NCI-H748 treated with DMSO at 0.1 percent for 48 hours (cell line): ENCODE measurements at places on chromosomes 16 and 17.
A peak's percentile ranks its signal among the peaks of the same experiment; 100 is the strongest.

- no peak for DNase-seq
These were observed 45.3 kb upstream of the MSI2 start for GRCh38 chr17:57210972-57211411.

GRCh38 chr17:11601661-11602060, 3.4 kb downstream of the DNAH9 start:
- DNase-seq, result no peak

DNA sequence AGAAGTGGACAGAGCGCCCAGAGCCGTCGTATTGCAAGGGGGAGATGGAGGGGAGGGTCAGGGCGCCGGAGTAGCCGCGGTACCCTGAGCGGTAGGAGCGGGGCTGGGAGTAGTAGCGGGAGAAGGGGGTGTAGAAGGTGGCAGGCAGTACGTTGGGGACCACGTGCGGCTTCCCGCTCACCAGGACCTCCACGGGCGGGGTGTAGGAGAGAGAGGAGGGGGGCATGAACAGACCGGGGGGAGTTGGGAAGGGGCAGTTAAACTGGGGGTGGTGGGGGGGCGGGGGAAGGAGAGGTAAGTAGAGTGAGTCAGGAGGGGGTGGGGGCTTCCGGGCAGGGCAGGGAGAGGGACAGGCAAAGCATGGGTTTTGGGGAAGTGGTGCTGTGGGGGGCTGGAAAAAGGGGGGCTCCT, 16.8 kb downstream of the ST6GALNAC2 start:
- no peak for DNase-seq

DNA sequence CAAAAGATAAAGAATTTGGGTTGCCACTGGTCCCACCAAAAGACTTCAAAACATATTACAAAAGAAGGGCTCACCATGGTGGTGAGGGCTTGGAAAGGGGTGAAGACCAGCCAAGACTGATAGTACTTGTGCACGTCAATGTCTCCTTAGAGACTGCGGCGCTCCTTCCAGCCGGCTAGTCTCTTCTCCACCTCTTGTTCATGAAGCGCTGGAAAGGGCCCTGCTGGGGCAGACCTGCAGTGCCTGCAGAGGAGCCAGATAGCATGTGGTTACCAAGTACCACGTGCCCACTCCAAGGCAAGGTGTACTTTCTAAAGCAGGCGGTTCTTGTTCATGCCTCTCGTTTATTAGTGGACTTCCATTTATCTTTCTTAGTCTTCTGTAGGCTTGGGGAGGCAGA, 92.7 kb upstream of the FAM20A start:
- DNase-seq, result no peak

DNA sequence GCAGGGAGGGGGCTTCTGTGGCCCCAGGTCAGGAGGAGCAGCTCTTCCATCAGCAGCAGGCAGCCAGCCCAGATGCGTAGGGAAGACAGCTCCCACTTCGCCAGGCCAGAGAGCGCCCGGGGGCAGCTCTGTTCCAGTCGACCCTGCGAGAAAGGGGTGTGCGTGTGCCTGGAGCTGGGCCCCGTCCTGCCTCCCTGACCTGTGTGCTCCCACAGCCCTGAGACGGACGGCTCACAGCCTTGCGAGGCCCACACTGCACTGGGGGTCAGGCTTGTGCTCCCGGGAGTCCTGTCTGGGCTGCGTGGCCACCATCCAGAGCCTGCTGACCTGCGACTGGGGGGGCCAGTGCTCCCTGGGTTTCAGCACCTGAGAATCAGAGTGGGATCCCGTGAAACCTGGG, 469 bp upstream of the MSLN start:
- DNase-seq, result no peak

DNA sequence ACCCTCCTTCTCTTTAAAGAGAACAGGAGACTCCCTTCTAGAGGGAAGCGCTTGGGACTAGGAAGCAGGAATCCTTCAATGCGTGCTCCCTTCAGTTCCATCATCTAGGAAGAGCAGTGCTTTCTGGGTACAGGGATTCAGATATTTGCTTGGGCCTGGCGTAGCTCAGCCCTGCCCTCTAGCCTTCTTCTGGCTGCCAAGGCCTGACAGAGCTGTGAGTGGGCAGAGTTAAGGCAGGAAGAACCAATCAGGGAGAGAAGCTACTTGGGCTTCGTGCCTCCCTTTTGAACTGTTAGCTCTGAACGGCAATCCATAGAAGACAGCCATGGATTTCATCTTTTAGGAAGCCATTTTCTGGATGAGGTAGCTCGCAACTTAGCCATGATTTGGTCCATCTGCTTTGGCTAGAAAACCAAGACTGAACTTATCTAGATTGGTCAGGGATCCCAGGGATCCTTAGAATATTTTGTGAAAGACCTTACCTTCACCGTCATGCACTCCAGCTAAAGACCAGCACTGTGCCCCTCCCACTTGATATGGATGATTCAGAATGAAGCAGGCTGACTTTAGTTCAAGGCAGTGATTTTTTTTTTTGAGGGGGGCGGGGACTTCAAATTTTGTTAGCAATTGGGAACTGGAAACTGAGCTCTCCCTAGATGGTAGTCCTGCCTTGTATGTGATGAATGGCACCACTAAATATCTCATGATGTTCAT, 2.5 kb upstream of the CORO6 start:
- no peak for DNase-seq

DNA sequence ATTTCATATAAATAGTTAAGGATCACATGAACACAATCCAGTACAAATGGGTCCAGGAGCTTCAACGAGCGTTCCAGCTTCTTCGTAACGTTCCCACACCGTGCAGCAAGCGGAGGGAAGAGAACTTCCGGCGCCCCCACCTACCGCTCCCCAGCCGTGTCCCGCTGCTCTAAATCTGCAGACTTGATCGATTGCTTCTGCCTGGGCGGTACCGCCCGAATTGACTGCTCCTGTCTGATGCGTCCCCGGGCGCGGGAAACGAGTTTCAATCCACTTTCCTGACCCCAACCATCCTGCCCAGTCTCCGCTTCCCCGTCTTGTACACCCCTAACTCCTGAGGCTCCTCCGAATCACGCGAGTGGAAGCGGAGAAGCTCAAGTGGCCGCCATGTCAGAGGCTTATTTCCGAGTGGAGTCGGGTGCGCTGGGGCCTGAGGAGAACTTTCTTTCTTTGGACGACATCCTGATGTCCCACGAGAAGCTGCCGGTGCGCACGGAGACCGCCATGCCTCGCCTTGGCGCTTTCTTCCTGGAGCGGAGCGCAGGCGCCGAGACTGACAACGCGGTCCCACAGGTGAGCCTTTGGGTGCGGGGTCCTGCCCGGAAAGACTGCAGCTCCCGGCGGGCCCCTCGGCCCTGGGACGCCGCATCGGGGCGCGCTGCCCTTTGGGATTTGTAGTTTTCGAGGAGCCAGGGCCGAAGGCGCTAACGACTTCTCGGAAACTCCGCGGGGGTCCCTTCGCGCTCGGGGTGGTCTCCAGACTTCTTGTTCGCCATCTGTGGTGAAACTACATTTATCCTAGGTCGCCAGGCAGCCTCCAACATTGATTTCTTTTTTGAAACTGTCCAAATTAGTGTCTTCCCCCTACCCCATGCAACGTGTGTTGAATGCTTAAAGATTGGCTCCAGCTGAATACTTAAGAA, at the start of gene GINS3:
TSS of gene GINS3 (plus strand) at position 257 of the 923 bp plus-strand sequence. CDS start at position 388, 131 bp downstream.
- peak; percentile 49 for DNase-seq

DNA sequence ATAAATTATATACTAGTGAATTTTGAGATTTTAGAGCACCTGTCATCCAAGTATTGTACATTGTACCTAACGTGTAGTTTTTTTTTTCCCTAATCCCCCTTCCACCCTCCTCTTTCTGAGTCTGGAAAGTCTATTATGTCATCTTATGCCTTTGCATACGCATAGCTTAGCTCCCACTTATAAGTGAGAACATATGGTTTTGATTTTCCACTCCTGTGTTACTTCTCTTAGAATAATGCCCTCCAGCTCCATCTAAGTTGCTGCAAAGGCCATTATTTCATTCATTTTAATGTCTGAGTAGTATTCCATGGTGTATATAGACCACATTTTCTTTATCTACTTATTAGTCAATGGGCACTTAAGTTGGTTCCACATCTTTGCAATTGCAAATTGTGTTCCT, 177.0 kb upstream of the C16orf82 start:
- no peak for DNase-seq

DNA sequence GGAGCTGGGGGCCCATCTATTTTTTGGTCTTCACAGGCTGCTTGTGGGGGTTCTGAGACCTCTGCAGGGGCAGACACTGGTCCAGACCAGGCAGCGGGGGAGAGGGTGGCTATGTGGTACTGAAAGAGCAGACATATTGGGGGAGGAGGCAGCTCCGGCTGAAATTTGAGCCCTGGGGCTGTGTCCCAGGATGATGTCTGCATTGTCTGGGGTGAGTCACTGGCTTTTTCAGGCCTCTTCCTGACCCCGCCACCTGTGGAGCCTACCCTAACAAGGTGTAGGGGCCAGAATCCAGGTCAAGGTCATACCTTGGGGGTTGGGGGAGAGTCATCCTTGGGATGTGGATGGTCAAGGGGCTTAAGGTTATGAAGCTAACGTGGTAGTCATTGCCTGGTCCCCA, 2.4 kb downstream of the CORO6 start:
- no peak for DNase-seq

GRCh38 chr17:61416211-61416539, 16.5 kb downstream of the TBX2 start:
- no peak for DNase-seq

GRCh38 chr16:60337671-60338070, 1603.6 kb upstream of the GOT2 start:
- no peak for DNase-seq

DNA sequence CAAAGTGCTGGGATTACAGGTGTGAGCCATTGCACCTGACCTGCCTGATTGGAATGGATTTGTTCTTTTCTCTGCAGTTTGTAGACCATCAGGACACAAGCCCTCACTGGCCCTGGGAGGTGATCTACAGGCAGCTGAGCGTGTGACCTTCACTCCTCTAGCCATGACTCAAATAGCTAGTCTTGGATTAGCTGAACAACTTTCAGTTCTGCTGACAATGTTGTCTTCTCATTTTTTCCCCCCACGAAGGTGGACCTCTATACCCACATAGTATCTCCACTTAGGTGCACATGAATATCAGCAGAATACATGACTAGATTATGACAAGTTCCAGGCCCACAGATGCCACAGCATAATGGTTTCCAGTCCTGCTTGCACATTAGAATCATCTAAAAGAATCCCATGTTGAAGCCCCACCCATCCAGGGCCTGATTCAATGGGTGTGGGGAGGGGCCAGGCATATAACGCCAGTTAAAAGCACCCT, 36.8 kb downstream of the HS3ST3B1 start:
- DNase-seq, result no peak

GRCh38 chr17:50129728-50130558, at the start of gene SAMD14:
Gene SAMD14 (minus strand): TSS chr17:50130160. CDS start chr17:50124959, 5,201 bp downstream.
- DNase-seq, result no peak

DNA sequence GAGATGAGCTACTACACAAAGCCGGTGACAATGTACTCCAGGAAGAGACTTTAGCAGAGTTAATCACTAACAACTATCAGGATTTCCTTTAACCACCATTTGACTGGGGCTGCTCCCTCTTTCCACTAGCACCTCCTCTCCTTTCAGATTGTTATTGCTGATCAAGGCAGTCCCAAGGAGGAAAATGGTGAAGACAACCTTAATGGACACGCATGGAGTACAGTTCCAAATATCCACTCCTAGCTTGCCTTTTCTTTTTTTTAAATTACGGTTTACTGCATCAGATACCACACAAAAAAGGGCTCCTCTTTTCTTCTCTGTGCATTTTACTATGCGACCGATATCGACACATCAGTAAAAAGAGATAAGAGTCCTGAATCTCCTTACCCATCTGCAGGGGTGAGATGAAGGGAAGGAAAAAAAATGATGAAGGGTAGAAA, 30.9 kb downstream of the FAM222B start:
- peak; percentile 49 for DNase-seq

DNA sequence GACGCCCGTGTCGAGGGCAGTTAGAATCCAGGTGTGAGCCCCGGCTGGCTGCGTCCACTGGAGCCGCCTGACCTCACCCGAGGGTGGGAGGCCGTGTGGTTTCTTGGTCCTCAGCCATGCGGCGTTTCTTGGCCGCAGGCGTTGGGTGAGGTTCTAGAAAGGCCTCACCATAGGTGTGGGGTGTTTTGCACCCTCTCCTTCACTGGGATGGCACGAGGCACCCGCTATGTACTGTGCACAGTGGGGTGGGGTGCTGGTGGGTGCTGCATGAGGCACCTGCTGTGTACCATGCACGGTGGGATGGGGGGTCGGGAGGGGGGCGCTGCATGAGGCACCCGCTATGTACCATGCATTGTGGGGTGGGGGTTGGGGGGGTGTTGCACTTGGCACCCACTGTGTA, 169.6 kb downstream of the BANP start:
- no peak for DNase-seq

- no peak for DNase-seq
These were observed 8.5 kb downstream of the HASPIN start for GRCh38 chr17:3732210-3732621.

DNA sequence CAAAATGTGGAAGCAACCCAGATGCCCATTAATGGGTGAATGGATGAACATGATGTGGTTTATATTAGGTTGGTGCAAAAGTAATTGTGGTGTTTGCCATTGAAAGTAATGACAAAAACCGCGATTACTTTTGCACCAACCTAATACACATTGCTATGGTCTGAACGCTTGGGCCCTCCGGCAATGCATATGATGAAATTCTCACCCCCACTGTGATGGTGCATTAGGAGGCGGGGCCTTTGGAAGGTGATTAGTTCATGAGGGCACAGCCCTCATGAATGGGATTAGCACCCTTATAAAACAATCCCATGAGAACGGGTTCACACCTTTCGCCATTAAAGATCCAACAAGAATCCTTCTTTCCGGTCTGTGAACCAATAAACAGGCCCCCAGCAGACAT, 25.3 kb upstream of the PRM1 start:
- DNase-seq, result no peak

GRCh38 chr16:17343028-17343427, 127.7 kb downstream of the XYLT1 start:
- DNase-seq, result no peak

- no peak for DNase-seq
These were observed 20.4 kb downstream of the CASKIN1 start for GRCh38 chr16:2176047-2176446.

GRCh38 chr16:77897129-77897437, 108.7 kb downstream of the VAT1L start:
- no peak for DNase-seq

DNA sequence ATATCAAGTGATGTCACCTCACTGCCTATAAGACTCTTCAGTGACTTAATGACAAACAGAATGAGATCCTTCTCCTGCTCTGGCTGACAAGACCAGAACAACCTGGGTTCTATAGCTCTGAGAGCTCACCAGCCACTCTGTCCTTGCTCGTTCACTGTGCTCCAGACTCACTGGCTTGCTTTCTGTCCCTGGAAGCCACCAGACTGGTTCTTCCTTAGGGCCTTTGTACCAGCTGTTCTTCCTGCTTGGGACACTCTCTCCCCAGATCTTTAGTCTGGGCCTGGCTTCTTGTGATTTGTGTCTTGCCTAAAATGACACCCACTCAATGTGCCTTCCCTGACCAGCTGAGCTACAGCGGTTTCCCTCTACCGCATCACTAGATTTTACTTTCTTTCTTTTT, 76.1 kb downstream of the FTO start:
- DNase-seq, result no peak
